Hepatocyte (in vitro differentiated cells): ENCODE measurements at places on chromosomes 1 and 21. TPM values are rescaled to one million over a fixed set of nuclear protein-coding genes. Genes with fewer than 3 reads are reported as not detected.

DNA sequence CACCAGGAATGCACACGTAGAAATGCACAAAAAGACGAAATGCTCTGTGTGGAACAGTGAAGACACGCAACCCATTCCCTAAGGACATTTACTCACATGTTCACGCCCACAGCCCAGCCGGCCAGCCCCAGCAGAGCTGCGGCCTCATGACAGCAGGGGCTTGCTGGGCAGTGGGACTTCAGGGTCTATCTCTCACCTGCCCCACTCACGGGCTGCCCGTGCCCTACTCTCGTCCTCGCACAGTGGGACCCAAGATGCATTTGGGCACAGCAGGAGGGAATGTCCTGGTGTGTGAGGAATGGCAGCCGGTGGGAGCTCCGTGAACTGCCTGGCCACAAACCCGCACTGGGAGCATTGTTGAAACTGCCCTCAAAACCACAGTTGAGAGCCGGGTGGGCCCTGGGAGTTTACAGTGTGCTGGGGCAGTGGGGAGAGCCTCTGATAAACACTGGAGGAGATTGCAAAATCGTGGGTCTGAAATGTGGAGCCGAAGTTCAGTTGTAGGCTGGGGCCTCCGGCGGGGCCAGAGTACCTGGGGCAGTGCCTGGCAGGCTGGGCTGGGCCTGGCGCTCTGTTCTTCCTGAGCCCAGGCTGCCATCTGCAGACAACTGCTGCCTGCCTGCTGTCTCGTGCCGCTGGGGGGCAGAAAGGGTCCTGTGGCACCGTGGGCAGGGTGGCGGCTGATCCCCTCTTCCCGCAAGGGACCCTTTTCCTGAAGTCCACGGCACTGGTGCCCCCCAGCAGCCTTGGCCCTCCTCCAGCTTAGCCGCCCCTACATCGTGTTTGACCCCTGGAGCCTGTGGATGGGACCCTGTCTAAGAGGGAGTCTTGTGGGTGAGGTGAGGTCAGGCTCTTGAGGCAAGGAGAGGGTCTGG is 20.7 kb upstream of the POFUT2 start:
- DNase-seq, result peak; percentile 78

DNA sequence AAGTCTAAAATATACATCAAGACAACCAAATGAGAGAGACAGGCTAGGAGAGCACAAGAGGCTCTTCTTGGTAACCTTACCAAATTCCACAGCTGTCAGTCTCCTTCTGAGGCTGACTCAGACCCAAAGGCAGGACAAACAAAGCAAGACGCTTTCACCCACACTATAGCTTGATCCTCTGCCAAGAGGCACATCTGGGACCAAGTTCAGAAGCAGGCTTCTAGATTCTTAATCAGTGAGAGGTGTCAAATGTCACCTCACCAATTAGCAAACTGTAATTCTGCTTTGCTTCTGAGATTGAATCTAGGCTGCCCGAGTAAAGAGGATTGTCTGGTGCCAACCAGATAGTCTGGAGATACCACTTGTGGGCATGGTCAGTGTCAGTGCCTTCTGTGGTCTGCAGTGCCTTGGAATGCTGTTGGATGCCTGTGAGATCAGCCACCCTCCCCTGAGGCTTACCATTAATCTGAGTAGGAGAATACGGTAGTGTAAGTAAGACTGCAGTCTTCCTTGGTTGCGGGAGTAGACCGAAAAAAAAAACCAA is 151.0 kb downstream of the FMN2 start:
- DNase-seq, result no peak

DNA sequence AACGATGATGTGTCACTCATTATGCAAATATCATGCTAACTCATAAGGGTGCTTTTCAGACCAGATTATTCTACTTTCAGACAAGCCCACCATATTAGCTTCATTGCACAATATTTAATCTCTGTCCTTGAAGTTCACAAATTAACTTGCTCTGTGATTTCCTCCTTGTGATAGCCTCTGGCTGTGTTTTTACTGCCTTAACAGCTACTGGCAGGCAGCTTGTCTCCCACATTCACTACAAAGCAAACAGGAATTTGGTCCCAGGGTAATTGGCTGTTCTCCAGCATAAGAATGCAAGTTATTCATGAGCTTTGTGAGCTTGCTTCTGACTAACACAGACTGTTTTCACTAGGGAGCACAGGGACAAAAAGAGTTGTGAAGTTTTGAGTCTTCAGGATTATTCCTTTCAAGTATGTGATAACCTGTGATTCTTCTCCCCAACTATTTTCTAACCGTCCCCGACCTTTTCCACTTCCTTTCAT is 87.9 kb upstream of the HMCN1 start:
- DNase-seq, result peak; percentile 90

GRCh38 chr1:53654216-53655210 is 84.5 kb downstream of the GLIS1 start:
- DNase-seq, result no peak

DNA sequence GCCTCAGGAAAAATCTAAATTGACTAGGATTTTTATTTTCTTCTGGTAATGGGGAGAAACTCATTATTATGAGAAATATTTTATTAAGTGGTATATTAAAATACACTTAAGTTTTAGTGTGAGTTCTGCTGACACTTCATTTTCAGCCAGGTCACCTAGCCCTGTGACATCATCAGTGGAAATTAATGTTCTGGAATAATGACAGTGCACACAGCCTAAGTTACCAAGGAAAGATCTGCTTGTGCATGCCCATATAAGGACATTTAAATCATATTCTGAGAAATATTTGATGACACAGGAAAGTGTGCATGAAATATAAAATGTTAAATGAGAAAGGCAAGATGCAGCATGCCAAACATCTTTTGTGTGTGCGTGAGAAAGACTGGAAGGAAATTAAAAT is 102.0 kb downstream of the KIF14 start:
- no peak for DNase-seq

GRCh38 chr1:205593532-205593931 is 38.3 kb downstream of the ELK4 start:
- DNase-seq, result no peak

The FCGR3B gene
- not detected in 2 replicates for total RNA-seq
